HT-29 (cell line): ENCODE measurements at places on chromosomes 6 and 20.
A peak's percentile ranks its signal among the peaks of the same experiment; 100 is the strongest.

- DNase-seq = no peak
Measured at GRCh38 chr20:54665812-54666211, 190.4 kb downstream of the DOK5 start.

DNA sequence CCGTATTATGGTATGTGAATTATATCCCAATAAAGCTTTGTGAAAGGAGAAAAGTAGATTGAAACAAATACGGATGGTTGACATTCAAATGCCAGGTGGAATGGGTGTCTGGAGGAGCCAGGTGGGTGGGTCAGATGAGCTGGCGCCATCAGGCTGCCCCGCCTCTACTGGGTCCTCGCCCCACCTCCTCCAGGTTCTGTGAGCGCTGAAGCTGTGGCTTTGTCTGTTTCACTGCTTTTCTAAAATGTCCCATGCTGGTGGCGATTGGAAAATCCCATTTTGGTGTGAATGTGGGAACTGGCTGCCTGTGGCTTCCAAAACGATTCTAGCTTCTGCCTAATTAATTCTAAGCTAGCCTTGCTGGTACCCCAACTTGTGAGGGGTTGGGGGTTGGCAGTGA is 16.5 kb downstream of the DUSP22 start:
- DNase-seq = peak; percentile 27

DNA sequence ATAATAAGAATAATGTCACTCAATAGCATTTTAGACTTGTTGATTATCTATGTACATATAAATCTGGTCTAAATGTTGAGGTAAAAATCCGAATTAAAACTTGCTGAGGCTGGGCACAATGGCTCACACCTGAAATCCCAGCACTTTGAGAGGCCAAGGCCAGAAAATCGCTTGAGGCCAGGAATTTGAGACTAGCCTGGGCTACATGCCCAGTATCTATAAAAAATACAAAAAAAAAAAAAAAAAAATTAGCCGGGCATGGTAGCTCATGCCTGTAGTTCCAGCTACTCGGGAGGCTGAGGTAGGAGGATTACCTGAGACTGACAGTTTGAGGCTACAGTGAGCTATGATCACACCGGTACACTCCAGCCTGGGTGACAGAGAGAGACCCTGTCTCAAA is 34.2 kb upstream of the SUPT3H start:
- no peak for DNase-seq

DNA sequence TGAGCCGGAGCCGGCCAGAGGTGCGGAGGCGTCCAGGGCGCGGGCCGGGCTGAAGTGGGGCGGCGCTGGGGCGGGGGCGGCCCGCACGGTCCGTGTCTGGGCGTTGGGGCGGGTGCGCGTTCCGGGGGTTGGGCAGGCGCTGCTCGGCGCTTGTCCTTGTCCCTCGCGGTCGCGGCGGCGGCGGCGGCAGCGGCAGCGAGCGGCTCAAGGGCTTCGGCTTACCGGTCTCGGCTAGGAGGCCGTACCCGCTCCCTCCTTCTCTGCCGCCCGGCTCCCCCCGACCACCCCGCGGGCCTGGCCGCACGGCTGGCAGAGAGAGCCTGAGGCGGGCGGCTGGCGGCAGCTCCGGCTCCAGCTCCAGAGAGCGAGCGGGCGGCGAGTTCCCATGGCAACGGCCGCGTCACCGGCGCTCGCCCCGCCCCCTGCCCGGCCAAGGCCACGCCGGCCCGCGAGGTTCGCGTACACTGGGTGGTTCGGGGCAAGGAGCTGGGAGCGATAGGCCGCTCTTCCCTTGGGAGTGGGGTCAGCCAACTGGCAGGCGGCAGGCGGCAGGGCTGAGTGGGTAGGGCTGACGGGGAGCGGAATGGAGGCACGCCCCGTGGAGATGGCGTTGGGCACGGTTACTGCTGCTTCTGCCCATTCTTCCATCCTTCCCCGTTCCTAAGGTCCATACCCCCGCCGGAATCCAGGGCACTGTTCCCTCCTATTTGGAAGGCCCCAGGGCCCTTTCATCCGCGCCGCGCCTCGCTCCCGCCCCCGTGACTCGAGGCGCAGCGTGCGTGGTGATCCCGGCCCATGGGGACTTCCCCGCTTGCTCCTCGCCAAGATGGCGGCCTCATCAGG is at the start of gene LRRC73:
TSS of gene LRRC73 (minus strand) at position 363 of the 843 bp plus-strand sequence. CDS start 561 bp downstream, outside the sequence.
- DNase-seq = peak; percentile 86

GRCh38 chr6:12164508-12164770 is 125.7 kb upstream of the EDN1 start:
- no peak for DNase-seq

GRCh38 chr6:142381845-142382378 is 80.1 kb downstream of the ADGRG6 start:
- no peak for DNase-seq

DNA sequence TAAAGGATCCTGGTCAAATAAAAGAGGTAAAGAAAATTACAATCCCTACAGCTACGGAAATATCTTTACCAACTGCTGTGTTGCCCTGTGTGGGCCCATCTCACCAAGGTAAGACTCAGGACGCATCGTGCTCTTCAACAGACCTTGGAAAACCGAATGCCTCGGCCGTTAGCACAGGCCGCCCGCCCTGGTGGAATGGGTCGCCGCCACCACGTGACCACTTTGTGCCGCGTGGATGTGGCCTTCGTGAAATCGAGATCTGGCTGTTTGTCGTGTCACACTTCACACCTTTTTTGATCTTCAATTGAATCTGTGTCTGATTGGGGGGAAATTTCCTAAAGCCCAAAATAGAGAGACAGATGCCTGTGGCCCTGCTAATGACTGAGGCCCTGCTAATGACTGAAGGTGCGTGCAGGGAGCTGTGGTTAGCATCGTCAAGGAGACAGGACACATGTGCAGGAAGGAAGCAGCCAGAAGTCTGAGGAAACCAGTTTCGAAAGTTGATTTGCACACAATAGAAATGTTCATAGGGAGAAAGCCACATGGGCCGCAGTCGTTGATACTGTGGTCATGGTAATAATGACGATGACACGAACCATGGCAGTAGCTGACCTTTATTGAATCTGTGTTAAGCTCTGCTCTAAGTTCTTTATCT is 175.7 kb upstream of the SNX9 start:
- DNase-seq = no peak

GRCh38 chr6:38517005-38517404 is 122.7 kb downstream of the BTBD9 start:
- DNase-seq = no peak

GRCh38 chr6:150788089-150788488 is 77.4 kb upstream of the MTHFD1L start:
- no peak for DNase-seq

GRCh38 chr20:35316086-35316485 is 23.9 kb upstream of the FAM83C start:
- no peak for DNase-seq

GRCh38 chr6:45640081-45640491 is 262.4 kb upstream of the SUPT3H start:
- DNase-seq = no peak

GRCh38 chr6:128925765-128926164 is 42.8 kb downstream of the LAMA2 start:
- DNase-seq = no peak

- no peak for DNase-seq
Measured at GRCh38 chr6:150204705-150205472, 62.0 kb downstream of the PPP1R14C start.

DNA sequence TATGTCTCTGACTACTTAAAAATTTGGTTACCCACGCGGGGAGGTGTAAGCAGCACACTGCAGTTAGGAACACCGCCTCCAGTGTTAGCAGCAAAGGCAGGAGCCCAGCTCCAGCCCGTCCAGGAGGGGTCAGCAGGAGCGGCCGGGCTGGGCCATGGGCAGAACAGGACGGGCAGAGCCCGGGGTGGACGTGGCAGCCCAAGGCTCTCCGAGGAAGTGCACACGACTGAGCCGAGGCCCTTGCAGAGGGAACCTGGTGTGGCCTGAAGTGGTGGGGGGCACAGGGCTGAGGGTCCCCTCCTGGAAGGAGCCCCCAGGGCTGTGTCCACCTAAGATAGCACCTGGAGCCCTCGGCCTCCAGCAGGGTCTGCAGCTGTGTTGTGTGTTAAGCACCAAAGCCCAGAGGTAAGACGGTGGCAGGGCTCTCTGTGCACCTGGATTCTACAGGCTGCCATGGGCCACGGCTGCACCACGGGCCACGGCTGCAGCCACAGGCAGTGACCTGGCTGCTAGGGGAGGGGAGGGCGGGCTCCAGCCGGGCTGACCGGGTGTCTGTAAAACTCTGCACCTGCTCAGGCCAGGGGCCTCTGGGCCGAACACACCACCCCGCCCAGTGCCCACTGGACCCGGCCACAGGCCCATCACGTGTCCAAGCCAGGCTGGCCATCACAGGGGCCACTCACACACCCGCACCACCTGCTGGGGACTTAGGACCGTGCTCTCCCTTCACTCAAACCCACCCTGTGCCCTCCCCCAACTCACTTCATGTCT is 6.6 kb downstream of the SLC2A4RG start:
- DNase-seq = no peak

DNA sequence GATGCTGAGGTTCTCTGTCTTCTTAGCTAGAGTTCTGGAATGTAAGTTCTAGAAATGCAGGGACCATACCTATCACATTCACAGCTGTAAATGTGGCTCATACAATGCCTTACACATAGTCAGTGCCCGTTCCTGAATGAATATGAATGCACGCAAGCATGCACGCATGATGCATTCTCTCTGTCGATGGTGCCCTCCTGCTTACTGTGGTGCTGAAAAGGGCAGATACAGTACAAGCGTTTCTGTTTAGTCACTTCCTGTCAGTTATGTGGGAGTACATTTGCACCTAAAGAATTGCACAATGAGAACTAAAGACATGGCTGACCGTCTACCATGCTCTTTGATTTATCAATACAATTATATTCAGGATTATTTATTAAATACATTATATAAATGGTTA is 152.2 kb upstream of the SOX4 start:
- no peak for DNase-seq

- peak; percentile 57 for DNase-seq
Measured at GRCh38 chr6:44133003-44133931, 5.9 kb downstream of the TMEM63B start.

DNA sequence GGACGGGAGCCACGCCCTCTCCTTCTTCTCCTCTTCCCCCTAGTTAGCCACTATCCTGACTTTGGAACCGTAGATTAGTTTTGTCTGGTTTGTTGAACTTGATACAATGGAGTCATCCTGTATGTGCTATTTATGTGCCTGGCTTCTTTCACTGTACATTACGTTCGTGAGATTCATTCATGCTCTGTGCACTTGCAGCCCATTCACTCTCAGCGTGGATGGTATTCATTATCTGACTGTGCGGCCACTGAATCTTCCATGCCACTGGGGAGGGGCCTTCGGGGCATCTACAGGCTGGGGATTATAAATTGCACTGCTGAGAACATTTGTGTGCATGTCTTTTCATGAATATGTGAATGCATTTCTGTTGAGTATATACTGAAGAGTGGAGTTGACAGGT is 262.5 kb downstream of the CDH26 start:
- no peak for DNase-seq

DNA sequence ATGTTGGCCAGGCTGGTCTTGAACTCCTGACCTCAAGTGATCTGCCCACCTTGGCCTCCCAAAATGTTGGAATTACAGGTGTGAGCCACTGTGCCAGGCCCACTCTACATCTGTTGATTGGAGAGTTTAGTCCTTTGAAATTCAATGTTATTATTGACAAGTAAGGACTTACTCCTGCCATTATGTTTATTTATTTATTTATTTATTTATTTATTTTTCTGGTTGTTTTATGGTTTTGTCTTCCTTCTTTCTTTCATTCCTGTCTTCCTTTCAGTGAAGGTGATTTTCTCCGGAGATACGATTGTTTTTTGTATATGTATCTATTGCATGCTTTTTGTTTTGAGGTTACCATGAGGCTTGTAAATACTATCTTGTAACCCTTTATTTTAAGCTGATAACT is 602.6 kb downstream of the EPM2A start:
- DNase-seq = no peak

DNA sequence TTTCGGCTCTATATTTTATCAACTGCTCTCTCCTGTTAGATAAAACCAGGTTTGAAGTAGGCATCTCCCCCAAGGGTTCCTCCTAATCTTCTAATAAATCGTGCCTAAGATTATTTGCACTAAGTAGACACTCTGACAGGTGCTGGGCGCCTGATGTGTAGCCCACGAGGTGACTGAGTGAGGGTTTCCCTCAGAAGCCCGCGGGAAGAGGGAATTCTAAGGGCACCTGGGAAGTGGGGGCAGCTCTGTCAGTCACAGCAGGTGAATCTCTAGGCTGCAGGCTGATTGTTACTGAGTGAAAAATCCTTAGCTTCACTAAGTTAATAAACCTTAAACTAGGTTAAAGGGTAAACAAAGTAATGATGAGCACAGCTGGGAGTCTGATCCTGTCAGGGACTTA is 68.2 kb downstream of the PXDC1 start:
- no peak for DNase-seq

GRCh38 chr6:89251170-89251569 is 34.0 kb upstream of the GABRR1 start:
- DNase-seq = no peak

- DNase-seq = no peak
Measured at GRCh38 chr20:42319252-42320013, 701.3 kb upstream of the CHD6 start.

DNA sequence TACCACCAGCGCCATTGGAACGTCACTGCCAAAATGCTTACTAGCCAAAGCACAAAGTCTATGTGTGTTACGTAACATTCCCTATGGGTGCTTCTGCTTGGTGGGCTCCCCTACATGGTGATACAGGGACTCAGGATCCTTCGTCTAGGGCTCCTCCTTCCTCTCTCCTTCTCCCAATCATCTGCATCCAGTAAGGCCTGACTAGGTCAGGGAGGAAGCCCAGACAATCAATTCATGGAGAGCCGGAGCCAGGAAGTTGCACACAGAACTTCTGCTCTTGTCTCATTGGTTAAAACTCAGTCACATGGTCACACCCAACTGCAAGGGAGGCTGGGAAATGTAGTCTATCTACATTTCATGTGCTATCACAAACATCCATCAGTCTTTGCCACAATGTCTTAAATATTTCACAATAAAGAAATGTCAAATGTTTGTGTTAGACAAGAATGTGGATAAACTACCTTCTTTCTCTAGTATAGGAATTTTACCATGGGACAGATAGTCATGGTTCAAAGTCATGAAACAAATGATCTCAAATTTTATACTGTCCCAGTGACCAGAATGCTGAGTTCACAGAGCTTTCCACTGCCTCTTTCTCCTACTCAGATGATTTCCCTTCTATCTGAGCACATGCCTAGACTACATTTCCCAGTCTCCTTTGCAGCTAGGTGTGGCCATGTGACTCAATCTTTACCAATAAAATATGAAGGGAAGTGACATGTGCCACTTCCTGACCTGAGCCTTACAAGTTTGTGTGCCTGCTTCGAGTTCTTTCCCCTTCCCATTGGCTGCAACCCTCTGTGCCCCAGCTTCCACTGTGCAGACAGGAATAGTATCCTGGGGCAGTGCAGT is 9.3 kb upstream of the KCNK15 start:
- DNase-seq = peak; percentile 87

GRCh38 chr6:124356276-124356810 is 552.7 kb downstream of the NKAIN2 start:
- DNase-seq = no peak

DNA sequence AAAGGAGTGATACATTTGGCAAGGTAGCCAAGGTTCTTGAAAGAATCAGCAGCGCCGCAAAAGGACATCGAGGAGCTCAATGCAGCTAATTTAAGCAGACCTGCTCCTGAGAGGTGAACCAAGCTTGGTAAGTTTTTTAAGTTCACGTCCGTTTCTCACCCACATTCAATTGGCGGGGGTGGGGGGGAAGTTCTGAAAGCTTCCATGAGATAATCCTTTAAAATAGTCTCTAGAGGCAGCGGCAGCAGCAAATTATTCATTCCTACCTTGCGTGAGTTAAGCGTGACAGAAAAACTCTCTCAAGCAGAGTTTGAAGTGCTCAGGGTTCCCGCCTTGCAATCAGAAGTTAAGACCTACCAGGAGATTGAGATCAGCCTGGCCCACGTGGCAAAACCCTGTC is 97.3 kb upstream of the NHSL1 start:
- no peak for DNase-seq

- no peak for DNase-seq
Measured at GRCh38 chr6:12656906-12657305, 59.7 kb upstream of the PHACTR1 start.
